ENCODE measurements at places on chromosomes 13 and 19.

- no peak for DNase-seq
Observed at GRCh38 chr19:9757544-9758501, 10.7 kb downstream of the ZNF846 start.

GRCh38 chr13:77430377-77430951 lies 103.6 kb upstream of the MYCBP2 start:
- DNase-seq = no peak

GRCh38 chr13:23988546-23989122 lies 91.3 kb upstream of the C1QTNF9B start:
- DNase-seq = no peak

DNA sequence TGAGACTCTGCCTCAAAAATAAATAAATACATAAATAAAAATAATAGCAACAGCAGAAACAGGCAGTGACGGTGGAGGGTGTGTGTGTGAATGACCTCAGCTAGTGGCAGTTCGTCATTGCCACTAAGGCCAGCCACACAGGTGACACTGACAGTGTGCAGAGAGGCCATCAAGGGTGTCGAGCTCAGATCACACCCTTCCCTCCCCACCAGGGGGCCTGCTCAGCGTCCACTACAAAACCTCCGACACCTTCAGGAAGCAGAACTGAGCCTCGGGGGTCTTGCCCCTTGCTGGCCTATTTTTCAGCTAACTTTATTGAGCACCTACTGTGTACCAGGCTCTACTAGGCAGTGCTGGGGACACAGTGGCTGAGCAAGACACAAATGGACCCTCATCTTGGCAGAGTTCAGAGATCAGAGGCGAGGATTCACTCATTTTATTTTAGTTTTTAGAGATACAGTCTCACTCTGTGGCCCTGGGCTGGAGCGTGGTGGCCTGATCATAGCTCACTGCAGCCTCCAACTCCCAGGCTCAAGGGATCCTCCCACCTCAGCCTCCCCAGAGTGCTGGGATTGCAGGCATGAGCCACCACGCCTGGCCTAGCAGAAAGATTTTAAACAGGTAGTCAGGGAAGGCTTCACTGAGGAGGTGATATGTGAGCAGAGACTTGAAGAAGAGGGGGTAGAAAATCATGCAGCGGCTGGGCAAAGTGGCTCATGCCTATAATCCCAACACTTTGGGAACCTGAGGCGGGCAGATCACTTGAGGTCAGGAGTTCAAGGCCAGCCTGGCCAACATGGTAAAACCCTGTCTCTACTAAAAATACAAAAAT lies 30.3 kb upstream of the SEMA6B start:
- no peak for DNase-seq

DNA sequence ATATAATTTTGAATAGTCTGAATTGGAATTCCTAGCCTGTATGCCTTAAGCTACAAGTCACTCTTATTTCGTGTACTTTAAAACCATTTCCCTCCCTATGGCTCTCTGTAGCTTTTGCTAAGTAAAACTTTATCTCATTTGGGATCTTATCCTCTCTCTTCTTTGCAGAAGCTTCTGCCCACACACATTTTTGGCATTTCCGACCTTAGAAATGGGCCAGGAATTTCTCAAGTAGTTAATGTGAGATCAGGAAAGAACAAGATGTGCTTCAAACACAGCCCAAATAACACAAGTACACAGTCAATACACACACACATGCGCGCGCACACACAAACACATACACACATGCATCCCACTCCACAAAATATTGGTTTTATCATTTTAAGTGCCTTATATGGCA lies 931.0 kb upstream of the MIR17HG start:
- no peak for DNase-seq
